AG04449 (cell line): ENCODE measurements at places on chromosomes 2 and 18.

DNA sequence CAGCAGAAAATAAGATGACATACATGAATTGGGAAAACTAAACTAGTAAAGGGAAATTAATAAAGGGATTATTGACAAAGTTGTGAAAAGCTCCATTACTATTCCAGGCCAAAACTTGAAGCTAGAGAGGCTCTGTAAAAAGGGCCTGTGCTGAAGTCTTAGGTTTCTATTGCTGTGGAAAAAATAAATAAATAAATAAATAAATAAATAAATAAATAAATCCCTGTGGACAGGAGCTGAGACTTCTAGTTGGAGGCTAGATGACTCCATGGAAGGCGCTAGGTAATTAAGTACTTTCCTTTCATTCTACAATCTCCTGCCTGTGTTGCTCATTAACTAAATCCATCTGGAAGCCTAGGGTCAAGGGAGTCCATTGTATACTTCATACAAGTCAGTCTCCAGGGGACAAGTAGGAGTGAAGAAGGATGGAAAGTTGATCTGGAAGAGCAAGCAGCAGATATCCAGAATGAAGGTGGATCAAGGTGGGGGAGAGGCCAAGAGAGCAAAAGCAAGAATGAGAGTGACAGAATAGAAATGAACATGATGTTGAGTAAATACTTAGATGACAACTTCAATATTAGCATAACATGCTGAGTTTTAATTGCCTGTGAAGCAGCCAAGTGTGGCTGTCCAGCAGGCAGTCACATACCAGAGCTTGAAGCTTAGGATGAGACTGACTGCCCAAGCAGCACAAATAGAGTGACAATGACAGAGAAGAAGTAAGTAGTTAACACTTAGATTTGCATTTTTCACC lies 26.2 kb upstream of the CCNT2 start:
- no peak for DNase-seq

GRCh38 chr2:160910681-160911080 lies 249.5 kb upstream of the TANK start:
- peak; percentile 52 for DNase-seq

- DNase-seq, result no peak
Measured at GRCh38 chr18:46471809-46472498, 185.1 kb downstream of the LOXHD1 start.

DNA sequence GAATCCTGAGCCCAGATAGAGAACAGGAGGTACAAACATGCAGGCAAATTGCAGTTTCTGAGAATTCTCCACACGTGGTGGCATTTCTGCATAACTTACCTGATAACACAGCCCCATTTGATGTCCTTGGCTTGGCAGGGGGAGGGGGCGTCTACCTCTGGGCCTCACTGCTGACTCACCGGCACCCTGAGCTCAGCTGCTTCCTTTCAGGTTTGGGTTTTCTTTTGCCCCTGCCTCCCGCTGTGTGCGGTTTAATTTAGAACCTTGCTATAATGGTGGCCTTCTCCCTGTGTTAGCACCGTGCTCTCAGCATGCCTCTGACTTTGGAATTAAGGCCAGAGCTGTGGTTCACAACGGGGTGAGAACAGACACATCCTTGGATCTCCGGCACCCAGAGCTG lies 4.4 kb downstream of the CTIF start:
- DNase-seq, result no peak

GRCh38 chr18:55592106-55592505 lies 4.1 kb upstream of the TCF4 start:
- no peak for DNase-seq

DNA sequence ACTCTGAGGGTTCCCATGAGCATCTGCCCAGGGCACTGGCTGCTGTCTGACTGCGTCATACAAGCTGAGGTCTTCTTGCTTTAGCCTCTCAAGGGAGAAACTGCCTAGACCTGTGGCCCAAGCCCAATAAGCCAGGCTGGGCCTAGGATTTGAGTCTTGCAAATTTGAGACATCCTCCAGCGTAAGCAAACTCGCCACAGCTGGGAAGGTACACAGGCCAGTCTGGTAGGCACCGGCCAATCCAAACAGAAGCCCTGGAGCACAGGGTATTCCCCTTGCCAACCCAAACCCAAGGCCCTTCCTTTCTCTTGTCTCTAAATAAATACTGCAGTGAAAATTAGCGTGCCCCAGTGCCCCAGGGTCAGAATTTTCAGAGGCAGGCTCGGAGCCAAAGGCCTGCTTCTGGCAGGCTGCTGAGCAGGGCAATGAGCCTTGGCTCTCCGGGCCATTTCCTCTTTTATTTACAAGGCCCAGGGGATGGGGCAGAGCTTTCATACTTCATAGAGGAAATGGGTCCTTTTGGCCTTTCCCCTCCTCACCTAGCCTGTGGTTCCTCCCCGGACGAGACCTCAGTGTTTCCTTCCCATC lies 33.3 kb downstream of the POLR1A start:
- no peak for DNase-seq

GRCh38 chr2:220601674-220602073 lies 970.4 kb downstream of the EPHA4 start:
- no peak for DNase-seq

- no peak for DNase-seq
Measured at GRCh38 chr18:51921862-51922261, 418.1 kb upstream of the DCC start.

DNA sequence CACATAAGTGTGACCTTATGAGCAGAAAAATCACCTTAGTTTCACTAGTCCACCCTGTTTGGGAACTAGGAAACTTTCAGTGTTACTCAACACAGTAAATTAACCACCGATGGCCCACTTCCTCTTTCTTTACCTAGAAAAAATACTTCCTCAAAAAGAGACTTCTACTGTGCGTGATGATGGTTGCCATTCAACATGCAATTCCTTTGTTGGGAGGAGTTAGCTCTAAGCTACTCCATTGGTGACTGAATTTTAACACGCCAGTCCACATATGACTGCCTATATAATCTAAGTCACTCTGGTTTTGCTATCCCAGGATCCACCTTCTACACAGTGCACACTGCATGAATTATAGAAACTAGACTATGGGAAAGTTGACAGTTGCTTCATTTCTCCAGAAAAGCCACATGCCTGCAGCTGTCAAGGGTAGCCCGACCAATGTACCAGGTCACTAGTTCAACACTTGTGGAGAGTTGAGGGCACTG lies 47.8 kb upstream of the REG3G start:
- no peak for DNase-seq

GRCh38 chr2:28165087-28165635 lies 227.5 kb upstream of the FOSL2 start:
- DNase-seq, result no peak

DNA sequence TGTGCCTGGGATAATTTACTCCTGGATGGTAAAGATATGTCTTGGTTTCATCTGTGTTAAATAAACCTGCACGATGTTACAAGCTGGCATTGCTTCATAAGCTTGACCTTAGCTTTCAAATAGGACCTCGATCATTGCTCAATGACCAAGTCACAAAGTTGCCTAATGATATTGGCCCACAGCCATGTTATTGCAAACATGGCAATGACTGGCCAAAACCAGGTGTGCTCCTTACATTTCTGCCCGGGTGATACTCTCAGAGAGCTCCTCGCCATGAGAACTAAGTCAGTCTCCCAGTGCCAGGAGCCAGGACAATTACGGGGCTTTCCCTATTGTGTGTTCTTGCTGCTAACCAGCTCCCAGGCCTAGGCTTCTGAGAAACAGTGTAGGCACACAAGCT lies 72.5 kb upstream of the CYP1B1 start:
- DNase-seq, result no peak

GRCh38 chr2:131156452-131157149 lies 51.5 kb downstream of the PLEKHB2 start:
- DNase-seq, result no peak

GRCh38 chr2:54494087-54494486 lies 38.0 kb downstream of the SPTBN1 start:
- DNase-seq, result no peak

DNA sequence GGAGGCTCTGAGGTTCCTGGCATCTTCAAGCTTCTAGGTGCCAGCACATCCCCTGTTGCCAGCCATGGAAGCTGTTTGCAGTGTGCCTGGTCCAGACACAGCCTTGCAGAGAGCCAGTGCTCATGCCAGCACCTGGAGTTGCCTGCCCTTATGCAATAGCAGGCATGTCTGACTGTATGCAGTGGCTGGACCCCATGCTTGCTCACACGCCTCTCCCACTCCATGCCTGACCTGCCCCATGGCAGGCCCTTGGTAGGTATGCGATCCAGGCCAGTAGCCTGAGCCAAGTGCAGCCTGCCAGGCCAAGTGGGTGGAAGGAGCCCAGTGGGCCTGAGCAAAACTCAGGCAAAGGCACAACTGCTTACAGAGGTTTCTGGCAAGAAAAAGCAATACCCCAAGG lies 19.5 kb upstream of the SP140L start:
- no peak for DNase-seq

DNA sequence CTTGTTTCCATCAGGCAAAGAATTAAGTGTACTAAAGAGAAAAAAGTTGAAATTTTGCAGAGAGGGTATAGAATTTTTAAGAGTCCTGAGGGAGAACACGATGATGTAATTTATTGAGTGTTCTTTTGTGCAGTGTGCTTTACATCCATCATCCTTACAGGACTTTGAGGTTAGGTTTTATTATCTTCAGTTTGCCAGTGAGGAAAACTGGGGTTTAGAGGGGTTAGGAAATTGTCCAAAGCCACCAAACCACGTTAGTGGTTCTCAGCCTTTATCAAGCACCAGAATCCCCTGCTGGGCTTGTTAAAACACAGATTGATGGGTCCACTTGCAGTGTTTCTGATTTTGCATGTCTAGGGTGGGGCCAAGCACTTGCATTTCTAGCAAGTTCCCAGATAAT lies 277.5 kb downstream of the KCNS3 start:
- DNase-seq, result no peak

GRCh38 chr2:217179854-217180253 lies 320.0 kb upstream of the TNP1 start:
- no peak for DNase-seq

GRCh38 chr2:145927131-145927950 lies 1407.4 kb upstream of the ZEB2 start:
- DNase-seq, result no peak

DNA sequence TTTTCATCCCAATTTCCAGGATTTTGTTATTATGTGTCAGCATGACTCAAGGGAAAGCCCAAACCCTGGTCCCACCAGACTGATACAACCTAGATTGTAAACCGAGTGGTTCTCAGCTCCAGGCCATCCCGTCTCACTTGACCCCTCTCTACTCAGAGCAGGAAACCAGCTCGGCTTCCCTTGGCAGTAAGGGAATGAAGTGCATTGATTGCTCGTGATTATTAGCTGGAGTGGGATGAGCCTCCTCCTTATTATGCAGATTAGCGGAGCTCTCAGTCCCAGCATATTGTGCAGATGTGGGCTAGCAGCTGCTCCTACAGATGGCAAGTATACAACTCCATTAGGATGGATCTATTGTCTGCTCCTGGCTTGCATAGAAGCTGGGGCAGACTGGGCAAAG lies 167.6 kb downstream of the LNPK start:
- DNase-seq, result no peak

DNA sequence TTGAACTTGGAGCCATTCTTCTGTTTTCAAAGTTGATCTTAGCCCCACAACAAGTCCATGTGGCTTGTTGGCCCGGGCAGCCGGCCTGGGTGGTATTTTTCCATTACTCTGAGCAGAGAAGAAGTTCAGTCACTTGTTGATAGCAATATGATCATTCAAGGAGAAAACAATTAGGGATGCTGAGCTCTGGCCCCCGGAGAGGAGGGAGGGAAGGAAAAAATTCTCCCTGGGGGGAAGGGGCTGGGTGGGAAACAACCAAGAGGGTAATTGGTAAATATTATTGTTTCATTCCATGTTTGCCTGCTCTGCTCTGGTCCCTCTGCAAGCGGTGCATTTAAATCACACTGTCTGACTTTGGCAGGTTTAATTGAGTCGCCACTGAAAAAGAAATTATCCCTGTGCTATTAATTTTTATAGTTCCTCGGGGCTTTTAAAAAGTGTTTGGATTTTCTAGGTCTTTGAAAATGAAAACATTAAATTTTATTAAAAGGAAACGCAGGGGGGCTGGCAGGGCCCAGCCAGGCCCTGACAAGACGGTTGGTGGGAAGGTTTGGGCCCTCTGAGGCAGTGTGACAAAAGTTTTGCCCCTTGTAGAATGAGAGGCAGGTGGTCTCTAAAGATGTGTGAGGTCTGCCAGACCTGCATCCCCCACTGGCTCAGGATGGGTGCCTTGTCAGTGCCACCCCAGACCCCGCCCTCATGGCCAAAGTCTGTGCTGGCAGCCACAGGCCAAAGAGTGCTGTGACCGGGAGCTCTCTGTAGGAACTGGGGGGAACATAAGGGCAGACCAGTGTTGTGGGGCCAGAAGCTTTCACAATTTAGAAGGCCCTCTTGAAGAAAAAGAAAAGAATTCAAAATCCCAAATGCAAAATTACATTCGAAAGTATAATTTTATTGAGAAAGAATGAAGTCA lies 52.5 kb upstream of the SLC14A2 start:
- no peak for DNase-seq

DNA sequence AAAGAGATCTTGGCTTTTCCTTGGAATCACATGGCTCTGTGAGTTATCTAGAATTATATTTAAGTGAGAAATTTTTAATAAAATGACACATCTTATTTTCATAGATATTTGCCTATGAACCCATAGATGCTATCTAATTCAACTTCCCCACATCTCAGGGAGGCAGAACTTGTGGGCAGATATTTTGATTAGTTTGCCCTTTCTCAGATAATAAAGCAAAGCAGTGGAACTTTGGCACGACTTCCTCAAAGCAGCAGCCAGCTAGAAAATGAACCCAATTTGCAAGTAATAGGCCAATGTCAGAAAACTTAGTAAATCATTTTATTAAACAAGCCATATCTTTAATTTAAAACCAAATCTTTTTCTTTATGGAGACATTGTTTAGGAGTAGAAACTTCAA lies 32.7 kb downstream of the RAB27B start:
- DNase-seq, result no peak

DNA sequence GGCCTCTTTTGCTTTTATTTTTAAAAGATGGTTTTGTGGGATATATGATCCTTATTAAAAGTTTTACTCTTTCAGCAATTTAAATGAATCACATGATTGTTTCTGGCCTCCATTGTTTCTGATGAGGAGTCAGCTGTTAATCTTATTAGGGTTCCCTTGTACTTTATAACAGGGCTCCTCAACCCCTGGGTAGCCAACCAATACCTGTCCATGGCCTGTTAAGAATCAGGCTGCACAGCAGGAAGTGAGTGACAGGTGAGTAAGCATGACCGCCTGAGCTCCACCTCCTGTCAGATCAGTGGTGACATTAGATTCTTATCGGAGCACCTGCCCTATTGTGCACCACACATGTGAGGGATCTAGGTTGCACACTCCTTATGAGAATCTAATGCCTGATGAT lies 45.1 kb upstream of the FAM98A start:
- no peak for DNase-seq

DNA sequence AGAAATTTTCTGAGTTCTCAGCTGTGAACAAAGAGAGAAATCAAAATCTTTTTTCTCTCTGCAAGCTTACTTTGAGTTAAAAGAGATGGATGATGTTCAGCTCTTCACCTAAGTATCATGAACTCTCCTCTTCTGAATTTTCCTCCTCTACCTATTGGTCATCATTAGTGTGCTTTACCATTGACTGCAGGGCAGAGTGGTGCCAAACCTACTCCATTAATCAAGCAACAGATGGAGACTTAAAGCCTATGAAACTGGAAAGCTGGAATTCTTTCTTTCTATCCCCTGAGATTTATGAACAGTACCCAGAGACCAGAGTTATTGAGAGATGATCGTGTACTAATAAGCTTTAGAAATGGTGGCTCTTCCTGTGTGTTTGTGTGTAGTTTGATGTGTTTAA lies 31.3 kb upstream of the LINC00305 start:
- no peak for DNase-seq
